Uterus (tissue), 4 donors: ENCODE measurements at places on chromosomes 4 and X. TPM values are rescaled to one million over a fixed set of nuclear protein-coding genes. Genes with fewer than 3 reads are reported as not detected.
A peak's percentile ranks its signal among the peaks of the same experiment; 100 is the strongest.

DNA sequence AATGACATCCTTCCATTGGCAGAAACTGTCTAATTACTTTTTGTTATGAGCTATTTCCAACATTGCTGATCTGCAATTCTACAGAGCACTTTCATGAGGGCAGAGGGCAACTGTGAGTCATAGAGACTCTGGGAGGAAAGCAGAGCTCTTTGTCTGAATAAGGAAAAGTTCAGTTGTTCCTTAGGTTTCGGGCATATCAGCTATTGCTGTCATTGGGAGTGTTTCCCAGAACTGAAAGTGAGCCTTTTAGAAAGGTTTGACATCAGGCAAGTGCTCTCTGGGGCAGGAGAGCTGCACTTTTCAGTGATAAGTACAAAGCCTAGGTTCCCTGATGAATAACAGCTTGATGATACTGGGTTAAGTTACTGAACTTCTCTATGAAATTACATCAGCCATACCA is 119.2 kb upstream of the EDNRA start:
- peak; percentile 76 for DNase-seq

GRCh38 chrX:38268011-38268410 is 47.3 kb upstream of the SRPX start:
- no peak for DNase-seq

The POLN gene
- 0.26 TPM for total RNA-seq

- no peak for DNase-seq
Observed at GRCh38 chr4:185730387-185730786, 81.6 kb downstream of the SORBS2 start.

- DNase-seq = no peak
Observed at GRCh38 chr4:86181585-86181984, 178.3 kb downstream of the MAPK10 start.

- no peak for DNase-seq
Observed at GRCh38 chr4:147960971-147961370, 229.1 kb downstream of the ARHGAP10 start.

- DNase-seq = no peak
Observed at GRCh38 chr4:19684084-19684483, 567.6 kb upstream of the SLIT2 start.

GRCh38 chr4:78953231-78953630 is 14.0 kb upstream of the PAQR3 start:
- no peak for DNase-seq

- DNase-seq = no peak
Observed at GRCh38 chr4:15501941-15502340, 32.3 kb downstream of the CC2D2A start.

DNA sequence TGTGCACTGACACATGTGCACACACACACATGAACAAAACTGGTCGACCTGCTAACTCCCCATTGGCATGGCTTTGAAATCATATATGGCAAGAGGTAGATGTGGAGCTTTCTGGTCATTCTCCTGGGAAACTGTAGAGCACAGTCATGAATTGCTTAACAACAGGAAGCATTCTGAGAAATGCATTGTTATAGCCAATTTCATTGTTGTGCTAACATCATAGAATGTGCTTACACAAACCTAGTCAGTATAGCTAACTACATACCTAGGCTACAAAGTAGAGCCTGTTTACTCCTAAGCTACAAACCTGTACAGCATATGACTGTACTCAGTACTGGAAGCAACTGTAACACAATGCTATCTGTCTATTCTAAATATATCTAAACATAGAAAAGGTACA is 134.2 kb upstream of the SH3RF1 start:
- no peak for DNase-seq

The MAGEB10 gene
- not detected for total RNA-seq

DNA sequence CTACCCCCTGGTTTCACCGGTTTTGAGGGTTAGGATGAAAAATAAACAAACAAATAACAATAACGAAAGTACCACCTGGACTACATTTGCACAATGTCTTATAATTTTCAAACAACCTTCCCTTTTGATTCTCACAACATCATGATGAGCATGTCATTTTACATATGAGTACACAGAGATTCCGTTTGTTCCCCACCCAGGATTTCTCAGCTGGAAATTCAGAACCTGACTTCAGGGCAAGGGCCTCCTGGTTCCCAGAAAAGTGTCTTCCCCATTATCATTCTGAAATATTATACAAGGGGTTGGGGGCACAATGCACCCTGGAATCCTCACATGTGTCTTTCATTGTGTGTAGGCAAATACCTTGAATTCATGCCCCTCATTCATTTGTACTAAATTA is 135.8 kb upstream of the NOCT start:
- no peak for DNase-seq
